ENCODE measurements at places on chromosomes 6 and 20.

DNA sequence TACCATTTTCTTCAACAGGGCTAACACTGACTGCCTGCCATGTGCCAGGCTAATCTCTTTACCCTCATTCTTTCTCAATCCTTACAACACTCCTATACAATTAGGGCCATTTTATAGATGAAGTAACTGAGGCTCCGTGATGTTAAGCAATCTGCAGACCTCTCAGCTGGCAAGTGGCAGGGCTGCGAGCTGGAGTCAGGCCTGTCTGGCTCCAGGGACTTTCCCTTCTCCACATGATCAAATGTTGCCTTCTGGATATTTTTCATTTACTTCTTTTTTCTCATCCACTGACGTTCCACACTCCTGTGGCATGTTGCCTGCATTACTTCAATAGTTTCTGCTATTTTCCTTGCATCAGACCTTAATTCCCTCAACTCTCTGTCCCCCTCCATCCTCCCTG is 55.2 kb upstream of the TAGAP start:
- no peak for DNase-seq

- DNase-seq = no peak
Observed at GRCh38 chr6:24721461-24722215, 2.7 kb upstream of the C6orf62 start.

DNA sequence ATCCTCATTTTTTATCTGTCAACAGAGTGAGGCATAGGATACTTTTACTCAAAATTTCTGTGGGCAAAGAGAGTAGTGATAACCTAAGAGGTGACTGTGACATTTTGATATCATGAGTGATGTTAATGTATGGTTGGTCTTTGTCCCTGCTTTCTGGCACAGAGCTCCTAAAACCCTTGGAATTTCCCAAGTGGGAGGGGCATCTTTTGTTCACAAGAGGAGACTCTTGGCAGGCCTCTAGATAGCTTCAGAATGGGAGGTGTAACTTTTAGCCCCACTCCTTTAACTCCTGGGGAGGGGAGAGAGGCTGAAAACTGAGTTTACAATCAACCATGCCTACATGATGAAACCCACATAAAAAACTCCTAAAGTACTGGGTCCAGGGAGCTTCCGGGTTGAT is 527.8 kb downstream of the RFPL4B start:
- no peak for DNase-seq

GRCh38 chr6:17159240-17159639 is 57.4 kb downstream of the STMND1 start:
- DNase-seq = no peak

DNA sequence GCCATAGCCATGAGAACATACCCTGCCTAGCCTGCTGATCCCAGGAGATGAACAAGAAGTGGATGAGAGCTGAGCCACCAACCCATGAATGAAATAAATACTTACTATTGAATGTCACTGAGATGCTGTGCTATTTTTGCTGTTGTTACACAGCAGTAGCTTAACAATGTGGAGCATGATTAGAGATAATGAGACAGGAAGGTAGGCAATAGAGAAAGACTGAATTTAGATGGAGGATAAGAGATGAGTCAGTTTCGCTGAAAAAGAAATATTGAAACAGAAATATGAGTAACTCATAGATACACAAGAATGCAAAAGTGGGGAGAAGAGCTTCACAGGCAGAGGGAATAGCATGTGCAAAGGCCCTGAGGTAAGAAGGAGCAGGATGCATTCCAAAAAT is 94.9 kb upstream of the TOP1 start:
- DNase-seq = no peak

DNA sequence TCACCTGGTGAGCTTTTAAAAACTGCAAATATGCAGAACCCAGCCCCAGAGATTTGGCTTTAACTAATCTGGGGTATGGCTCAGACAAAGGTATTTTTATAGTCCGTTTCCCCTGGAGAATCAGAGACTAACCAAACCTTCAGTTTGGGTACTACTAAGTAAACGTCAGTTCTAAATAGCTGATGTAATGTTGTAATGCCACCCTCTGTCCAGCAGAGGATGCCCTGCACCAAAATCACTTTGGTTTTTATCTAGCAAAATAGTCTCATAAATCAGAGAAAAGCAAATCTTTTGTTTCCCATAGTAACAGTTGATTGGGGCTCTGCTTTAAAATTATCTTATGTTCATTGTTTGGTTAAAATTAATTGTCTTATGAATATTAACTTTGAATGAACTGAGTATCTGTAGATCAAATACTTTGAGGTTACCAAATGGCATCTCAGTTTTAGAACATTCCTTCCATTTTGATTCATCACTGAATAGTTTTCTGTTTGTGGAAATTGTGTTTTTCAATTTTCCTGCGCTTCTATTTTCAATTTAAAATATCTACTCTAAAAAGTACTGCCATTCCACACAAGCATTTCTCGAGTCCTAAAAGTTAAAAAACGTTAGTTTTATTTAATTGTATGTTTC is 278.3 kb upstream of the PLCB4 start:
- DNase-seq = peak; percentile 46

- no peak for DNase-seq
Observed at GRCh38 chr6:142846459-142846831, 98.5 kb downstream of the HIVEP2 start.

- peak; percentile 66 for DNase-seq
Observed at GRCh38 chr6:30071081-30071818, 4.3 kb downstream of the PPP1R11 start.

GRCh38 chr20:39268981-39269461 is 306.9 kb downstream of the DHX35 start:
- DNase-seq = peak; percentile 82

GRCh38 chr20:32792731-32793458 is 26.9 kb upstream of the MAPRE1 start:
- DNase-seq = no peak

- no peak for DNase-seq
Observed at GRCh38 chr6:143531720-143532499, 20.4 kb upstream of the FUCA2 start.

- no peak for DNase-seq
Observed at GRCh38 chr20:48201188-48201587, 415.9 kb upstream of the SULF2 start.

GRCh38 chr6:118134206-118134605 is 227.1 kb downstream of the SLC35F1 start:
- no peak for DNase-seq
